Stimulated activated CD4-positive, alpha-beta T cell treated with anti-CD3 and anti-CD28 coated beads, Interleukin-2, amount 100 ng/mL, for 4 hours (primary cell): ENCODE measurements at places on chromosomes 5 and 9.

DNA sequence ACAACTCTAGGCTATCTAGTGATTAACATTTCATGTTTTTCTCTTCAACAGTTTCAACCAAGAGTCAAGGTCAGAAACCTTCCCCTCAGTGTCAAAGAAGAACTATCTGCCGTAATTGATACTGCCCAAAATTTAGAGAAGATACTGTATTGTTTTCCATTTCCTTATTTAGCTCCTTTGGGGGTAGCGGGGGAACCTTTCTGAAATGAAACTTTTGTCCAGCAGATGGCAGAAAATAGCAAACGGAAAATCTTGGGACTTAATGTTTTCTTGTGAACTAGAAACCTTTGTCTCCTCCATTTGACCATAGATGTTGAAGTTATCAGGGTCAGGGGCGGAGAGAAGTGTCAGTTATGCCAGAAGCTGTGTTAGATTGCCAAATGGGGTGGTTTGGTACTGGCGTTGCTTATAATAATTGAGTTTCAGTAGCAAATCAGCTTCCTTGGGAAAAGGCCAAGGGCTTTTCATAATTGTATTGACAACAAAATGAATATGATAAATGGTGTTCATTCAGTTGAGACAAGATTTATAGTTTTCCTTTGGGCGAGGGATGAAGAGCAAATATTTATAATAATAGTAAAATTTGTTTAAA is 101.7 kb upstream of the TLX3 start:
- no peak for DNase-seq

DNA sequence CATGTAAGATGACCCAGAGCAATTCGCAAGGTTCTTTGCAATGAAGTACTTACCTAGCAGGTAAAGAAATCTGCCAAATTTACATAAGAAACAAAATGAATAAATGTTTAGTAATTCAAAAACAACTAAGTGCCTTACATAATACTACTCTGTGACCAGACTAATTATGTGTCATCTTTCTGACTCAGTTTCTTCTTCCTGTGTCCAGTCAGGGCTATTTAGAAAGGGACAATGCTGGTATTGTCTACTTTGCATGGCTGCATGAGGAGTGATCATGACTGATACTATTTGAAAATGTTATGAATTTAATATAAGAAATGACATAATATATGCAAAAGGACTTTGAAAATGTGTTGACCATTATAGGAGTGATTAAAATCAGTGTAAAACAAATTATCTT is 210.0 kb downstream of the TMEM161B start:
- DNase-seq: no peak

GRCh38 chr9:84823421-84824271 is 154.1 kb downstream of the NTRK2 start:
- DNase-seq: no peak

DNA sequence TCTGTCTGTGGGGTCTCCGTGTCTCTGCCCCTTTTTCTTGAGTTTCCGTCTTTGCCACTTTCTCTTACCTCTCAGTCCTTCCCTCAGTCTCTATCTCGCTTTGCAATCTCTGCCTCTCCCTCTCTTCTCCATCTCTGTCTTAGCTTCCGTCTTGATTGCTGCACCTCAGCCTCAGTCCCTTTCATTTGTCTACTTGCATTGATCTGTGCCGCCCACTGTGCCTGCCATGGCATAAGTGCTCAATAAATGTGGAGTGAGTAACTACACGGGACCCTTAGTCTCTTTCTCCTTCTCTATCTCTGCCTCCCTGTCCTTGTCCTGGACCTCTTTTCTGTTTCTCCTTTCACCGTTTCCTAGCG is 6.6 kb downstream of the PCDHGC5 start:
- no peak for DNase-seq

DNA sequence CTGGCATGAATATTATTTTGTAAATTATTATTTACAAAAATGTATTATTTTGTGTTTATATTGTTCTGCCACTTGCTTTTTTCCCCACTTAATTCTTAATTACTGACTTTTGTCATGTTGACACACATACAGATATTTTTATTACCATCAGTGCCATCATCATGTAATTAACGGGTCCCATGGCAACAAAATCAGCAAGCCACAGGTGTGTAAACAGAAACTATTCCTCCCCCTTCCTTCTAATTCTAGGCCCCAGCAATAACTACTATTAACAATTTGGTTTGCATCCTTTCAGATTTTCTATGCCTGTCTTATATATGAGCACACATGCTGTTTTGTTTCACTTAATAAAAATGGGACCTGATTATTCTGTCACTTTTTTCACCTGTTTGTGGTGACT is 29.3 kb downstream of the CYFIP2 start:
- DNase-seq: no peak

DNA sequence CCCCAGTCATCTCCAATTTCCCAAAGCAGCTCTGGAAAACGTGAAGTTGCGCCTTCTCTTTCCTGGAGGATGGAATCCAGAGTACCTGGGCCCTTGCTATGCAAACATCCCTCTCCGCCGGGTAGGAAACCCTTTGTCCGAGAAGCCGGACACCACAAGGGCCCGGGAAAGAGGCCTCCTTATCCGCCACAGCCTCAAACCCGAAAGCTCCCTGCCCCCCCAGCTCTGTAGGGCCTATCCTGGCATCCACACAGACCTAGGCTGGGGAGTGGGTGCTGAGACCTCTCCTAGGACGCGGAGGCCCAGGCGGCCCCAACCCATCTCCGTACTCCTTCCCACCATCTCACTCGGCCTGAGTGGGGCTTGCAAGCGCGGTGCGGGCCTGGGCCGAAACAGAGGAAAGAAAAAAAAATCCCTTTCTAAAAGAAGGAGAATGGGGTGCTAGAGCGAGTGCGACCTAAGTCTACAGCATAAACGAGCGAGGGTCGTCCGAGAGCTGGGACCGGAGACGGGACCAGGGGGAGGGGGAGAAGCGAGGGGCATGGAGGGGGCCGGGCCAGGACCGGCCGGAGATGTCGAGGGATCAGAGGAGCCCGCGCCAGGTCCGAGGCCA is 624 bp downstream of the FBXW11 start:
- DNase-seq: no peak

DNA sequence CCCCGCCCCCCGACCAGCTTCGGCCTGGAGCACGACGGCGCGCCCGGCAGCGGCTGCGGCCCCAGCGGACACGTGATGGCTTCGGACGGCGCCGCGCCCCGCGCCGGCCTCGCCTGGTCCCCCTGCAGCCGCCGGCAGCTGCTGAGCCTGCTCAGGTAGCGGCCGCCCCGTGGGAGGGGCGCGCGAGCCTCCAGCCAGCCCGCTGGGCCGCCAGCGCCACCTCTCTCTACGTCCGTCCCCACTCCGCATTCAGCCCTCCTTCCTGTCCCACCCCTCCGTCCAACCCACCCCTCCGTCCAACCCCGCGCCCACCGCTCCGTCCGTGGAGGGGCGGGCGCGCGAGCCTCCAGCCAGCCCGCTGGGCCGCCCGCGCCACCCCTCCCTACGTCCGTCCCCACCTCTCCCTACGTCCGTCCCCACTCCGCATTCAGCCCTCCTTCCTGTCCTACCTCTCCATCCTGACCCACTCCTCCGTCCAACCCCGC is 6.5 kb downstream of the ADAMTS13 start:
- no peak for DNase-seq

DNA sequence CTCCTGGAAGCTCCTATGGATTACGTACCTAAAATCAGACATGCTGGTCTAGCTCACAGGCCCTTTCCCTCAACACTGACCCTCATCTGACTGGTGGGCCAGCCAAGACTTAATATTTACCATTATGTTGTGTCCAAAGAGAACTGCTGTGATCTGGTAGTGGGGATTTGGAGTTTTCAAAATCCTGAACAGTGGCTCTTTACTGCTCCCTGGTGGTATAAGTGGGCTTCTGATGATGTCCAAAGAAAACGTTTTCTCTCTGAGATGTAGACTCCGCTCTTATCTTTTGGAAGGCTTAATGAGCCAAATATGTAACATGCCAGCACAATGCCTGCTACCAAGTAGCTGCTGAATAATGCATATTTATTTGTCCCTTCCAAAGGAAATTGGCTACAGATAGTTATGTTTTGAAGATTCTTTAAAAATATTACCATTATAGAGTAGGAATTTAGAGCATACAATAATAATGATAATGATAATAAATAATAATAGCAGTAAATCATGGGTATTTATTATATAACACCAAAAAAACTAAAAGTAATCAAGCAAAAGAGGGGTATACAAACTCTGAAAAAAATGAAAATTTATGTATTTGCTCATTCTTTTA is 406.6 kb upstream of the TNC start:
- DNase-seq: no peak

- DNase-seq: no peak
Observed at GRCh38 chr9:36214571-36214970, 23.9 kb downstream of the CLTA start.

- no peak for DNase-seq
Observed at GRCh38 chr5:10446490-10446889, 4.8 kb downstream of the ROPN1L start.

GRCh38 chr5:127810707-127811490 is 107.7 kb downstream of the CCDC192 start:
- DNase-seq: no peak

- no peak for DNase-seq
Observed at GRCh38 chr5:98780390-98780789, 6.9 kb downstream of the RGMB start.

GRCh38 chr5:62138607-62139006 is 167.4 kb upstream of the KIF2A start:
- DNase-seq: no peak

- DNase-seq: no peak
Observed at GRCh38 chr5:80141681-80142080, 106.5 kb downstream of the THBS4 start.

DNA sequence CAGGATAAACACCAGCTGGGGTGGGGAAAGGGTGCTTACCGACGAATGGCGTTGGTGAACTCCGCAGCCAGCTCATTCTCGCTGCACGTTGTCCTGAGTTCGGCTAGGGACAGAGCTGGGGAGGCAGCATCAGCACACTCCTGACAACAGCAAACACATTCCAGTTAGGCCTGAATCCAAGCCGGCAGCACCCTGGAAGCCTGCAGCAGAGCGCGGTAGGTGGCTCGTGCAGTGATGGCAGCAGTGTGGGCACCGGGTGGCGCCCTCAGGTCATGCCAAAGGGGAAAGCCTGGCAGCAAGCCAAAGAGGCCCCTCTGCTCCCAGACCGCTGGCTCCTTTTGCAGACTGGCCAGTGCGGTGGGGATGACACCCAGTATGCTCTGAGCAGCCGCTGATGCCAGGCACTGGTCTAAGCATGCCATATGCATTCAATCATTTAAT is 66.9 kb downstream of the DCP2 start:
- no peak for DNase-seq

DNA sequence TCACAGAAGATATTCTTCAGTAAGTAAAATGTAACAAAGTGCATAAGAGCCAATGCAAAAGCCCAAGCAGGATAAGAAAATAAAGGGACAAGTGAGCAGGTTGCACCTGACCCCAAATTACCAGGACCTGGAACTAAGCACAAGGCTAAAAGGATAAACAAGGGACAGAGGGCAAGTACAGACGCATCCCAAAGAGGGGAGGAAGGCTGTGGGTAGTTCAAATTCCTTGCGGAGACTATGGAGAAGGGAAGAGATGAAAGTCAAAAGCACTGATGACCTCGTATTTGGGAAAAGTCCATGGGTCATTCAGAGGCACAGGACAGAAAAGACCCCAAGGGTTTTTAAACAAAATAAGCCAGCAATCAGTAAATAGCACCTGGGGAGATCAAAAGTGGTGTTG is 11.8 kb downstream of the ELAVL2 start:
- DNase-seq: no peak

- DNase-seq: no peak
Observed at GRCh38 chr9:22118810-22119521, 109.9 kb upstream of the CDKN2B start.

DNA sequence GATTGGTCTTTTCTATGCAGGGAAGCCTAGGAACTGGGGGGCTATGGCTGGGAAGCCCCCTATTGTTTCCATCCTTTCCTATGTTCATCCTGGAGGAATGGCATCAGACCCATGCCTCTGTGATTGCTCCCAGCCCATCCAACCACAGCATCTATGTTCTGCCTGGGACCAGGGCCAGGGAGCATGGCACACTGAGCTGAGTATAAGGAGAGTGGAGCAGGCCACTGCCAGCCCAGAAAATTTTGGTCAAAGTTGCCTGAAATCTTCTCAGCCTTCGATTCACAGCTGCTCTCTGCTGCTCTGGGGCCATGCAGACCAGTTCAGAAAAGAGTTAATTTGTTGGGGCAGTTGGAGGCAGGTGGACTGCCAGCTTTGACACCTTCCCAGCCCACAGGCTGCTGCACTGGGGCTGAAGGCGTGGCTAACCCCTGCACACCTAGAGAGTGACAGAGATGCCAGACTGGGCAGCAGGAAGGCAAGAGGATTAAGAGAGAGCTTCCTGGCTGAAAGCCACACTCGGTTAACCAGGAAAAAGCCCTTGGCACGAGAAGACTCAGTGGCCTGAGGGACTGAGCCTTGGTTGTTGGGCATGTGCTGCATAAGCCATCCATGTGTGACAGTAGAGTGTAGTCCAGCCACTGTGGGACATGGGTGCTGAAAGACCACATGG is 12.1 kb downstream of the TGFBI start:
- DNase-seq: no peak

GRCh38 chr5:89728750-89729149 is 680.8 kb downstream of the CETN3 start:
- no peak for DNase-seq

DNA sequence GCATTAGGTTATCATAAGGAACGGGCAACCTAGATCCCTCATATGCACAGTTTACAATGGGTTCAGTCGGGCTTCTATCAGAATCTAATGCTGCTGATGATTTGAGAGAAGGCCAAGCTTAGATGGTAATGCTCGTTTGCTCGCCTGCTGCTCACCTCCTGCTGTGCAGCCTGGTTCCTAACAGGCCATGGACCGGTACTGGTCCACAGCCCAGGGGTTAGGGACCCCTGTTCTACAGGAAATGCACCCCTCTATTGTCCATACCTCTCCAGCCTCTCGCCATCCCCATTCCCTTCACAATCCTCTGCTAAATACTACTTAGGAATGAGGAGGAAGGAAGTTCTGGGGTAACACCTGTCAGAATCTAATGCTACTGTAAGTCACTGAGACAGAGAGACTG is 75.1 kb downstream of the OXCT1 start:
- DNase-seq: no peak

DNA sequence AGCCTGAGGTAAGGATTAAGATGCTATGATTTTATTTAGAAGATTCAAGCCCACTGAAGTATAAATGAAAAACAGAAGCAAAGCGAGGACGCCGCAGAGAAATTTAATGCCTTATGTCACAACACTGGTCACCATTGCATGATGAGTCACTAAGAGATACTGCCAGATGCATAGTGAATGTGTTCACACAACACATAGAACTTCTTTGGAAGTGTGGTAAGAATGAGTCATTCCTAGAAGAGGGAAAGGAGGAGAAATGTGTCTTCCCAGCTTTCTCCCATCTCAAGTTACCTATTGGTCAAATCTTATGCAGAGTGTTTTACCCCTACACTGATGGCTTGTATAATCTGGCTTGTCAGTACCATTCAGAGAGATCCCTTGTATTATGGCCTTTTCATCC is 465.3 kb upstream of the ARRDC3 start:
- DNase-seq: no peak

DNA sequence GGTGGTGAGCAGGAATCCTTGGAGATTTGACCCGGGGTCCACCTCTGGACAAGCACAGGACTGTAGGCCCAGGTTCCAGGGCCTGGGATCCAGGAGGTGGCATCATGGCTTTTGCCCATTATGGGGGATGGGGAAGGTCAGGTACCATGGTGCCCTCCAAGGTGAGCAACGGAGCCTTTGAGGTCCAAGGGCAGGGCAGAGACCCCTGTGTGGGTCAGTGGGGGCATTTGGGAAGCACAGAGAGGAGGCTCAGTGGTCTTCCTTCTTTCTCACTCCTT is 117.7 kb downstream of the RXRA start:
- no peak for DNase-seq
